NCI-H1930 (cell line): ENCODE measurements at places on chromosomes 5 and 9.

DNA sequence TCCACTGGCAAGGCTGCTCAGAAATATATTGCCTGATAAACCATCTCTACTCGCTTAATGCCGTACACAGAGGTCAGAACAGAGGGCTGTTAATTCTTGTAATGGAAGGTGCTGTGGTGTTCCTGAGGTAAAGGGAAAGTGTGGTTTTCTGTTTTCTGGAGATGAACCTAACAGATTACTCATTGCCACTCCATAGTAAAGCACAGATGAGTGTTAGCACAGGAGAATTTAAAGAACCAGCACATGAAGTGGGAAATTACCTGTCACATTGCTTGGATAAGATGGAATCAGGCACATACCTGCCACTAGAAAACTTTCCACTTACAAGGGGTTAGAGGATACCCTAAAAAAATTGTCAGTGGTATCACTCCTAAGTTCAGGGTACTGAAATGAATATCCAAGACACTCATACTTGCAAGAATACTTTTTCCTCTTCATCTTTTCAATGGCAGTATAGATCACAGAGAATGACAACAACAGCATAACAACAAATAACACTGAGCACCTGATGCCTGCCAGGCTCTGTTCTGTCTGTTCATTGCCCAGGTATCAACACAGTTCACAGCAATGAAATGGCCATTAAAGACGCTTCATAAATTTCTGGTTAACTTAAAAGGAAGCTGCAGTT is 152.9 kb upstream of the GNA14 start:
- no peak for DNase-seq

GRCh38 chr9:83472221-83472665 is 66.0 kb downstream of the FRMD3 start:
- no peak for DNase-seq

DNA sequence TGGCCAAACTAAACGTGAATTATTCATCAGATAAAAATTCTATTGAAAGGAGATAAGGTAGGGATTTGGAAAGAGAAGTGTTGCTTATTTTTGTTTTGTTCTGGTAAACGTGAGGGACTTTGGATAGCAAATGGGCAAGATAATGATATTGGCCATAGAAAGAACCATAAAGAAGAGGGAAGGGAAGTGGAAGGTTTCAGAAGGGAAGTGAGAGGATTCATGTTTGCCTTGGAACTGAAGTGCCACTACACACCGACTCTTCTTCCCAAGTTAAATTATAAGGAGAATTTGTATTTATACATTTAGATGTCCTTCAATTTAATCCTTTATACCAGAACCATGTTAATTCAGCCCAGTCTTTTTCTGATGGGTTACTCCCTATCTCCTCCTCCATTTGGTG is 42.1 kb upstream of the TAF11L2 start:
- DNase-seq: no peak

DNA sequence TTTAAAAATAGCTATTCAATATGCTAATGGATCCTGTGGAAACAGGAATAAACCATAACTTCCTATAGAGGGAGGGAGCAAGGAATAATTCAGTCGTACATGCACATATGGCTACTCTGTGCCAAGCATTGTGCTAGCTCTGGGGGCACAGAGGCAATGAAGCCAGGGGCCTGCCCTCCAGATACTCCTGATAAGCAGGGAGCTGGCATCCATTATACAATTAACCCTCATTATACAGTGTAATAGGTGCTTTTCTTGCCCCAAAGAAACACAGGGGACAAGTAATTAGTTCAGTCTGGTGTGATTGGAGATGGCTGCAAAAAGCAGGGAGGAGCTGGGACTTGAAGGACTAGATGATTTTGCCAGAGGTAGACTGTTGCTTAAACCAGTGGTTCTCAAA is 200.4 kb downstream of the SREK1 start:
- DNase-seq: no peak

- no peak for DNase-seq
These were observed 3.9 kb downstream of the GCNT4 start for GRCh38 chr5:75048457-75048953.

- no peak for DNase-seq
These were observed 12.9 kb downstream of the OR2V2 start for GRCh38 chr5:181160152-181160754.

- no peak for DNase-seq
These were observed 20.1 kb upstream of the LAMC3 start for GRCh38 chr9:130988905-130989304.

DNA sequence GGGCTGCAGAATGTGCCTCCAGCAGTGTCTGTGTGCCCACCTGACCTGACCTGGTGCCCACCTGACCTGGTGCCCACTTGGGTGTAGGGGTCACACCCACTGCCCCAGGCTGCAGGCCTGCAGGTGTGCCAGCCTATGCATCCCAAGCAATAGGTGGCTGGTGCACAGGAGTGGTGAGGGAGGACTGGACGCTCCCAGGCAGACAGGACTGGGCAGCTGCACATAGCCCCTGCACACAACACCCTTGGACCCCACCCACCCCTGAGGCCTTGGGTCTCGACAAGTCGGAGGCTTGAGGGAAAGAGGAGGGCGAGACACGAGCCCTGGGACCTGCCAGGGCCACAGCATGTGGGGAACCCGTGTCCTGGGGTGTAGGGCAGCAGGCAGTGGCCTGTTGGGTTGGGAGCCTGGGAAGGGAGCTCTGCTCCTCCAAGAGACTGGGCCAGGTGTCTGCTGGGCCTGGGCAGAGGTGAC is 10.8 kb upstream of the NRARP start:
- DNase-seq: no peak
